ENCODE measurements at places on chromosomes 5 and 9.

- DNase-seq, result no peak
Measured at GRCh38 chr9:92385477-92385876, 18.9 kb downstream of the OGN start.

DNA sequence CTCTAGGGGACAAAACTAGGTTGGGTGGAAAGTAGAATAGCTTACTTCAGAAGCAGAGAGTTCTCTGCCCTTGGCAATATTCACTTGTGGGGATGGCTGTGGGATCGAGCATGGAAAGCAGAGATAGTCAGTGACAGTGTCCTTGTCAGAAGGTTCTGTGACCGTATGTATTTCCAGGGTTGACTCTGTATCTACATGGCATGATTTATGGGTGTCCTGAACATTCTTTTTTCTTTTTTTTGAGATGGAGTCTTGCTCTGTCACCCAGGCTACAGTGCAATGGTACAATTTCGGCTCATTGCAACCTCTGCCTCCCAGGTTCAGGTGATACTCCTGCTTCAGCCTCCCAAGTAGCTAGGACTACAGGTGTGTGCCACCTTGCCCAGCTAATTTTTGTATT is 77.4 kb upstream of the LHFPL2 start:
- no peak for DNase-seq

DNA sequence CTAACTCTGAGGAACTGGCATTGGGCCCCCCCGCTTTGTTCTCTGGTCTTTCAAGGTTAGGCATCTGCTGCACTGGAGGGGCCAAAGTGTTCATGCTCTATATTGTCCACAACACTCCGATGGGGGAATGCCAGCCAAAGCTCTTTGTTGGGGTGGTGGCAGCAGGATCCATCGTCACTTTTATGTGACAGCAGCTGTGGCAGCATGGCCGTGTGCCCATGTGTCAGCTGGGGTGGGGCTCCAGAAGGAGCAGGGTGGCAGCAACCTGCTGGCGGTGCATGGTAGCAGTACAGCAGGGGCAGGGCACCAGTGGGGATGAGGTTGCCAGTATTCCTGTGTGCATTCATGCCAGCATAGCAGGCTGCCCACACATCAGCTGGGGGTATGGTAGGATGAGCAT is 28.2 kb downstream of the ITGA2 start:
- no peak for DNase-seq

GRCh38 chr5:150517272-150518152 is 9.6 kb downstream of the NDST1 start:
- DNase-seq, result no peak

Data from activated T-cell treated with anti-CD3 and anti-CD28 coated beads for 1 hour (primary cell).